Naive thymus-derived CD4-positive, alpha-beta T cell (primary cell): ENCODE measurements at places on chromosomes 16 and 17.

DNA sequence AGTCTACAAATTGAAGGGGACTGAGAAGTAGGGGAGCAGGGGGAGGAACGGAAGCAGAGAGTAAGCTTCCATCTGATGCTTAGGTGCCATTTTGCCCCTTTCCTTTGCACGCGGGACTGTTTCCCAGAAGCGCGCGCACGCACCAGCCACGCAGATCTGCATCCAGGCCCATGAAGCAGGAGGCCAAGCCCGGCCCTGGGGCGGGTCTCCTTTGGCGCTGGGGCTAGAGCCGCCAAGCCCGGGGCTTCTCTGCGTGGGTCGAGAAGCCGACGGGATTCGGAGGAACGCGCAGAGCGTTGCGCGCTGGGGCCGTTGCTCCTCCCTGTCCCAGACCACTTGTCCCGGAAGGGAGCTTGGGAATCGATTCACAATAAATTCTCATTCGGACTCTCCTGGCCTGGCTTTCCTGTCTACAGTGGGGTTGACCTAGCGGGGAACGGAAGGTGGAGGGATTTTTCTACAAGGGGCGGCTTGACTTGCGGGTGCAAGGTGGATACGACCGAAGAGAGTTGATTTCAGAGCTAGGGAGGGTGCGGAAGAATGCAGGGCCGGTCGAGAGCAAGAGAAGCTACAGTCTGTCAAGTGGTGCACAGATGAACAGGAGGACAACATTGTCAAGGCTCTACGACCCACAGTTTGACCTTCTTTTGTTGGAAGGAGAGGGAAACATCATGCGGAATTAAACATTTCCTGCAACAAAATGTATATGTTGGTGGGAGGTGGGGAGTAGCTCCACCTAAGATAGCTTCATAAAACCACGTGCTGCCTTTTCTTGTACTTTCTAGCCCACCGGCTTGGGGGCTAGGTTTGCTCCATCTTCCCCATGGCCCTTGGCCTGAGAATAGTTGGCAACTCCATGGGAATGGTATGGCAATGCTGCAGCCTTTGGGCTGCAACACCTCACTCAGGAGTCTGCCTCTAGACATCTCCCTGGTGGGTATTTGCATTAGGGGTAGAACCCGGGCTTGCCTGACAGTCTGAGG, 4.5 kb downstream of the HOXB9 start:
- no peak for DNase-seq

DNA sequence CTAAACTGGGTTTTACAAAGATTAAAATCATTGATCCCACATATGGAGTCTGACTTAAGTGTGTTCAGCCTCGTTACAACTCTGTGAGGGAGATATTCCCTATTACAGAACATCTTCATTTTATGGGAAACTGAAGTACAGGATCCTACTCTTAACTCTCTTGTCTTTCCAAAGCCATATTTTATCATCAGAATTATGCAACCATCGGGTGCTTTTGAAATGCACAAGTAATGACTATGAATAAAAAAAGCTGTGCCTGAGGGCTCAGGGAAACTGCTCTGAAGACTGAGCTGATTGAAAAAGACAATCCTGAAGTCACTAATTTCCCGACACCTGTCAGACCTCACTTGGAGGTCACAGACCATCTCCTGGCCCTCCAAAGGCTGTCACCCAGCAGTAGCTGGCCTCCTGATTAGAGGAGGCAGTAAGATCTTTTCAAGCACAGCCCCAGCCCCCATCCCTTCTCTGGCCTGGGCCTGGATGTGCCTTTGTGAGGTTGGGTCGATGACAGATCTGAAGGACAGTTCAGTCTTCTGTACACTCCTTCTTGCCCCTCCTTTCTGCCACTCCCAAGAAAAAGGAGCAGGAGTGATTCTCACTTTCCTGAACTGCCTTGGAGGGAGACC, 5.6 kb downstream of the AKAP1 start:
- DNase-seq = no peak

DNA sequence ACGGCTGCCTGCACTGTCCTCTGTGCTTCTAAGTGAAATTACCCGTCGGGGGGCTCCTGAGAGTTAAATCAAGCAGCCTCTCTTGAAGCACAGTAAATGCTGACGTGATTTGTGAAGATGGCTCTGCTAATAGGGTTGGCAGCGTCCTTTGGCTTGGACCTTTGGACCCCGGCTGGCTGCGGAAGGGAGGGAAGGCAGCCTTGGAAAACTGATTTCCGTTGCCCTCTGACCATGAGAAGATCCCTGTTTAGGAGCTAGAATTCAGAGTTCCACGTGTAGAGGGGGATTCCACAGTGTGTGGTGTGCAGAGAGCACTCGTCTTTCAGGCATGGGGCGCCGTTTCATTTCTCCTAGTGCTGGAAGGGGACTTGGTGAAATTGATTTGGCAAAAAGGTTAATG, 640.8 kb downstream of the WWOX start:
- no peak for DNase-seq

DNA sequence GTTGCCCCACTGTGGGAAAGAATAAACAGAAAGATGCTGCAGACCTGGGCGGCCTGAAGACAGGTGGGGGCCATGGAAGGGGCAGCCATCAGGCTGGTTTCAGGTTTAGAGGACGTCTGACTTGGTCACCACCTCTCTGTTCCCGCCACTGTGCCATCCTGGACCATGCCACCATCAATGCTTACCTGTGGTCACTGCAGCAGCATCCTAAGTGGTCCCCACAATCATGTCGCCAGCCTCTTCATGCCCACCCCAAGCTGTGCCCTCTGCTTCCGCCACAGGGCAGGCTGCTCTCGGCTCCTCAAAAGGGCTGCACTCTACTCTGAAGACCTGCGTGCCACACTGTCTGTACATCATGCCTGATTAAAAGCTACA, 10.4 kb downstream of the SMIM5 start:
- no peak for DNase-seq

- no peak for DNase-seq
Observed at GRCh38 chr16:2854700-2855309, 3.2 kb downstream of the PRSS22 start.

DNA sequence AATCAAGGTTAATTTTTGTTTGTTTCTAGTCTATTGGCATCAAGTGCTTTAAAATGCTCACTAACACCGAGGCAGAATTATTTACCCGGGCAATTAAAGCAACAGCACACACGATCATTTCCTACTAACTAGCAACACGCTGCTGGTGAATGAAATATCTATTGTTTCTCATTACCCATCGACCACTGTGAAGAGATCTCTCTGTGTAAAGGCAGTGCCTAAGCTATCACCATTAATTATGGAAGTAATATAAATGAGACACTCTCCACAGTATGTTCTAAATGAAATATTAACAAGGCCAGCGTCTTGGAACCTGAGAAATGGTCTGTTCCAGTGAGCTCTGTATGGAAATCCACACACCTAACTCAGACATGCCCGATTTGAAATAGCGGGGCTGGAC, 397.6 kb downstream of the MAF start:
- no peak for DNase-seq
